RWPE2 (cell line): ENCODE measurements at places on chromosomes 7 and 10.

- DNase-seq: no peak
Observed at GRCh38 chr10:42482411-42482810, 156.0 kb downstream of the ZNF33B start.

GRCh38 chr7:105839266-105839665, 37.1 kb downstream of the ATXN7L1 start:
- DNase-seq: no peak

DNA sequence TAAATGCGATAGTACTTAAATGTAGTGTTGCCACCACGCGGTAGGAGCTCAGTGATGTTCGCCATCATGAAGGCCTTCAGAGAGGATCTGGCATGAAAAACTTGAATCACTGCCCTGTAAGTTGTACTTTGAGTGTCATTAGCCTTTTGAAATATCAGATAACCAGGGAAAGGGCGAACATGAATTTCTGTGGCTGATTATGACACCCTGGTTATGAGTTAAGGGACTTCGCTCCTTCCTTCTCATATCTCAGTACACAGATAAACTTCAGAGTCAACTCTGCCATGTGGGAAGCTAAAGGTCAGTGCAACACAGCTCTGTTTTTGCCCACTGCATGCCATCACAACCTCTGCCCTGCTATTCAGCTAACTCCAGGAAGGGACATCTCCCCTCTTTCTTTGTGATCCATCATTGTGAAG, 8.9 kb upstream of the ACSL5 start:
- DNase-seq: no peak

GRCh38 chr7:104964626-104965236, 49.3 kb upstream of the KMT2E start:
- DNase-seq: no peak

DNA sequence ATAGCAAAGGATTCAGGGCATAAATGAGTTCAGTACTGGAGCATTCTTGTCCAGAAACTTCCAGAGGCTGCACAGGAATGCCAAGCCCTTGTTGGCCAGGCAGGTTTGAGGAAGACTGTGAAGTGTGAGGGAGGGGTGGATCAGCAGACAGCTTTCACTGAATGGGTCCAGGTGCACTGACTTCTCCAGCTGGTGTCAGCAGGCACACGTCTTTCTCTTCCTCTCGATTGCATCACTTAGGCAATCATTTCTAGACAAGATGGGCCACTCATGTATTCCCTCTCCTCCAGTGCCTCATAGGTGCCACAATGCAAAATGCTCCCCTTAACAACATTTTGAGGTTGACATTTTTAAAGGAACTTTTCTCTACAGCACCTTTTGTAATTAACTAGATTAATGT, 15.6 kb upstream of the PLEKHS1 start:
- no peak for DNase-seq

DNA sequence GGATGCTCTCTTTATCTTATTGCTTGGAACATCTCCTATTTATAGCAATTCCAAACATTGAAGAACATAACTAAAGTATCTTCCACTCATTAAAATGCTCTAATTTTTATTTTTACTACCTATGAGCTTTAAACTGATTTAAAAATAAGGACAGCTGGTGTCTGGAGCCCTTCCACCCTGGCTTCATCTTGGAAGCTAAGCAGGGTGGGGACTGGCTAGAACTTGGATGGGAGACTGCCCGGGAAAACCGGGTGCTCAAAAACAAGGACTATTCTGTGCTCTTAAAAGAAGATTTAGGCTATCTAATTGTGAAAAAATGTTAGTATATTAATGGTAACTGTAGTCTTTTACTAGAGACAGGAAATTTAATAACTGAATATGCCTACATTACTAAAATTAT, 69.2 kb downstream of the ARMC3 start:
- DNase-seq: no peak

- no peak for DNase-seq
Observed at GRCh38 chr10:21524526-21525366, 736 bp downstream of the SKIDA1 start.

GRCh38 chr7:32507414-32507813, 12.1 kb downstream of the AVL9 start:
- DNase-seq: no peak

GRCh38 chr7:36792421-36792820, 68.1 kb upstream of the AOAH start:
- DNase-seq: no peak

- DNase-seq: no peak
Observed at GRCh38 chr7:100061518-100062193, 12.1 kb downstream of the ZSCAN21 start.

- no peak for DNase-seq
Observed at GRCh38 chr10:21238044-21238443, 287.4 kb downstream of the SKIDA1 start.

GRCh38 chr7:129576138-129576537, 35.4 kb upstream of the NRF1 start:
- DNase-seq: no peak

GRCh38 chr10:26556748-26557640, 118.9 kb downstream of the APBB1IP start:
- no peak for DNase-seq

GRCh38 chr7:155340721-155341120, 43.0 kb downstream of the INSIG1 start:
- no peak for DNase-seq

DNA sequence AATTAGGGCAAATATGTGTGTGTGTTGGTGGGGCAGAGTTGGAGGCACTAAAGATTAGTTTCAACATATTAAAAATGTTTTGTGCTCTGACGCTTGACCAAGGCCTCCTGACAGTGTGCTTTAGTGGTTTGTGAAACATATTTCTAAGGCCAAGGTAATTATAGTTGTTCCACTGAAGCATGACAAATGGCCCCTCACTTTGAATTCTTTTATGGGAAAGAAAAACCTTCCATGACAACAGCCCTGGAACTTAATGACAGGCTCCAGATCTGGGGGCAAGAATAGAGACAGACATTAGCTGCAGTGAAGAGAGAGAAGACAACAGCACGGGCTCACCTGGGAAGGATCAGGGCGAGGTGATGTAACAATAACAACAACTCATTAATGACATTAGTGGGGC, 155.8 kb downstream of the CHN2 start:
- DNase-seq: no peak

DNA sequence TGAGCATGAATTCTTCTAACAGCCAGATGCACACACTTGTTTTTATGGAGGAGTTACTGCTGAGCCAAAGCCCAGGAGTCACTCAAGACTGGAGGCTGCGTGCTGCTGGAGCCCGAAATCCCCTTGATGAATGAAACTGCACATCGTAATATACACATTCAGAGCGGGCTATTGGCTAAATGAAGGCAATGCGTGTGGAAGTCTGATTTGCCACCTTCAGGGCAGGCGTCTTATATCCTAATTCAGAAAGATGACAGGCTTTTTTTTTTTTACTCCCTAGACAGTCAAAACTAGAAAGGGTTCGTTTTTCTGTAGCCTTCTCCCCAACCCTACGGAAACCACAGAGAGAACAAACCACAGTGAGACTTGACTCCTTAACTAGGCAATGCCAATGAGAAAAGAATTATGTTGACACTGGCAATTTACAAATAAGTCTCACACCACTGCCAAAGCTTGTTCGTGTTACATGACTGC, 227.2 kb upstream of the KLF14 start:
- no peak for DNase-seq

- DNase-seq: no peak
Observed at GRCh38 chr10:12445701-12446334, 96.5 kb downstream of the CAMK1D start.

GRCh38 chr7:143900230-143900766, 1.7 kb downstream of the TCAF1 start:
- DNase-seq: no peak

DNA sequence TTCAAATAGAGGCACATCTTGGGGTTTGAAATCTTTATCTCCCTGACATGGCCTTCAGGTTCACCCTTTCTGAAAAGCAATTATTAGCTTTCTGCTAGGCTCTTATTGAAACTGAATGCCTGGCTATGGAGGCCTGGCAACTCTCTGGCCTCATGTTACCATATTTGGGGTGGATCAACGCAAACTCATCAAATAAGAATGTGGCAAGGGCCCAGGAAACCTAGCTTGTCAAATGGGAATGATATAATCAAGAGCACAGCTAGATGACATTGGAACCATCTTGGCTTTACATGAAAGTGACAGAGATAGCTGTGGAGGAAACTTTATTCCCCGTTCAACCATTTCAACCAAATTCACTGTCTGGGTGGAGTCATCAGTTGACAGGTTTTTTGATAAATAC, 202.8 kb upstream of the SMIM30 start:
- DNase-seq: no peak

- no peak for DNase-seq
Observed at GRCh38 chr10:70588859-70589570, 13.5 kb downstream of the PRF1 start.
